ENCODE measurements at places on chromosomes 11 and 22.

- DNase-seq = no peak
These were observed 49.7 kb downstream of the ARRB1 start for GRCh38 chr11:75301601-75302345.

DNA sequence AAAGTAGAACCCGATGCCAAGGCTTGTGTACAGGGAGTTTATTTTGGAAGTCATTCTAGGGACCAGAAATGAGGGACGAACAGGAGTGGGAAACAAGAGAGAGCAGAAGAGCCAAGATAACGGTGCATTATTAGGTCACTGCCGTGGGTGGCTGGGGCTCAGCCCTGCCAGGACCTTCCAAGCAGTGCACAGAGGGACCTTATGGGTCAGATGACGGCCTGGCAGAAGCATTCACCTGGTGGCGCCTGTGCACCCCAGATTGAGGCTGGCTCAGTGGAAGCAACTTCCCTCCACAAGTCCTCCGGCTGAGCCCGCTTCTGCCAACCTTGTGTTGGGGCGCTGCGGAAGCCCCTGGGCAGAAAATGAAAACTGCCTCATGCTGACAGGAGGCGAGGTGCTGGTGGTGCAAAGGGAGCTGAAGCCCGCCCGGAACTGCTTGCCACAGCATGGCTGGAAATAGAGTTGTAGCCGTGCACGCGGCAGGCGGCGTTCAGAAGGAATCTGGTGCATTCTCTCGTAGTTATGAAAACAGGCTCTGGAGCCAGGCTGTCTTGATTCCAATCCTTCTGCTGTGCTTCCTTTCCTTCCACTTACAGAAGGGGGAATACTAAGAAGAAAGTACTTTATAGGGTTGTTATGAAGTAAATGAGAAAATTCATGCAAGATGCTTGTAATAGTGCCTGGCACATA, 22.2 kb upstream of the TP53I11 start:
- no peak for DNase-seq

- DNase-seq = no peak
These were observed 27.7 kb downstream of the ARFGAP2 start for GRCh38 chr11:47148903-47149531.

DNA sequence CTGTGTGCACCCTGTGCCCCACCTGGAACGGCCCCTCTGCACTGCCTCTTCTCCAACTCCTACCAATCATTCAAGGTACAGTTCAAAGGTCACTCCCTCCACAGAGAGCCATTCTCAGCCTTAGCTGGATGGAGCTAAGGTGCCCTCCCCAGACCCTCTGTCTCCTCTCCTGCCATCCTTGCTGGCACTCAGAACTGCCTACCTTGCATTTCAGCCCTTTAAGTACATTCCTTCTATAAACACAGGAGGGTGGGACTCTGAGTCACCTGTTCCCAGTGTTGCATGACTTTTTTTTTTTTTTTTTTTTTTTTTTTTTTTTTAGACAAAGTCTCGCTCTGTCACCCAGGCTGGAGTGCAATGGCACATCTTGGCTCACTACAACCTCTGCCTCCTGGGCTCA, 8.6 kb downstream of the TTLL1 start:
- DNase-seq = no peak

GRCh38 chr11:8810540-8811301, 100.3 kb upstream of the AKIP1 start:
- DNase-seq = no peak

DNA sequence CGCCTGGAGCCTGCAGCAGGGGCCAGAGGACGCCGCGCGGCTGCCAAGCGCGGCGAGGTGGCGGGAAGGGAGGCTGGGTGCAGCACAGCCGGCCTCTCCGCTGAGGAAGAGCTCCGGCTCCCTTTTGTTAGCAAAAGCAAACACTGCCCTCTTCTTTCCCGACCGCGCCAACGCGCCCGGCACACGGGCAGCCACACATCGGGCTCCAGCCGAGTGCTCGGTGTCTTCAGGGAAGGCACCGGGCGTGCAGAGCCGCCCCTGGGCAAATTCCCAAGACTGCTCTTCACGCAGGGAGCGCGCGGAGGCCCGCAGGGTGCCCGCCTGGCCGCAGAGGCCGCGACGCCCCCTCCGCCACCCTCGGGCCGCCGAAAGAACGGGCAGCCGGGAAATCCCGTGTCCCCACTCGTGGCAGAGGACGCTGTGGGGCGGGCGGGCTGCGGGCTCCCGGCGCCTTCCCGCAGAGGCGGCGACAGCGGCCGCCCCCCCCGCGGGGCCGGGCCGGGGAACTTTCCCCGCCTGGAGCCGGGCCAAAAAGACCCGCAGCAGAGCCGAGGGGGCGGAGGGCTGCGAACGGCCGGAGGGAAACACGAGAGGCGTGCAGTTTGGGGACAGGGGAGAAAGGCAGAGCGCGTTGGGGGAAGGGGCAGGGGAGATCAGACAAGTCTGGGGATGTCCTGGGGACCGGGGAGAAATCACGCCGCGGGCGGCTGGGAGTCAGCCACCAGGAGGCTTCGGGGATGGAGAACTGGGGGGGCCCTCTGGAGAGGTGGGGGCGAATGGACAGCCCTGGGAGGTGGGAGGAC, 931 bp downstream of the CADM1 start:
- DNase-seq = no peak

- peak; percentile 20 for DNase-seq
These were observed 1.2 kb downstream of the CAPRIN1 start for GRCh38 chr11:34052608-34053160.

- no peak for DNase-seq
These were observed 15.1 kb upstream of the RGL4 start for GRCh38 chr22:23675502-23676415.

DNA sequence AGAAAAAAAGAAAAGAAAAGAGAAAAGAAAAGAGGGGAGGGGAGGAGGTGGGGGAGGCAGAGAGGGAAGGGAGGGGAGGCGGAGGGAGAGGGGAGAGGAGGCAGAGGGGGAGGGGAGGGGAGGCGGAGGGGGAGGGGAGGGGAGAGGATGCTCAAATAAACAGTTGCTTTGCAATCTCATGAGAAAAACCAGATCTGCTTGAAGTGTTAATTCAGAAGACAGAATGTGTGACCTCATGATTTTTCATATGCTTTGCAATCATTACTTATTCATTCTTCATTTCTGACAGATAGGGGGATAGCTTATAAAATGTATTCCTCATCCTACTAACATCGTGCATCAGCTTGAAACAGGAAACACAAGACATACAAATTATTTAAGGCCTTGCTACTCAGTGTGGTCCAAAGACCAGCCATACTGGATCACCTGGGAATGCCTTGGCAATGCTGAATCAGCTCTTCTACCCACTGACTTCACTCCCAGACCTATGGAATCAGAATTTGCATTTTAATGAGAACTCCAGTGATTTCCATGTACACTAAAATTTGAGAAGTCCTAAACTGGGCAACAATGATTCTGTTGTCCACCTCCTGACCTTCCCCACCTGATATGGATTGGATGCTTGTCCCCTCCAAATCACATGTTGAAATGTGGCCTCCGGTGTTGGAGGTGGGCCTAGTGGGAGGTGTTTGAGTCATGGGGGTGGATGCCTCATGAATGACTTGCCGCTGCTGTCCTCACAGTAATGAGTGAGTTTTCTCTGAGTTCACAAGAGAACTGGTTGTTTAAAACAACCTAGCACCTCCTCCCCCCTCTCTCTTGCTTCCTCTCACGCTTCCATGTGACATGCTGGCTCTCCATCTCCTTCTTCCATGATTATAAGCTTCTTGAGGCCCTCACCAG, 69.2 kb downstream of the CCDC34 start:
- no peak for DNase-seq

DNA sequence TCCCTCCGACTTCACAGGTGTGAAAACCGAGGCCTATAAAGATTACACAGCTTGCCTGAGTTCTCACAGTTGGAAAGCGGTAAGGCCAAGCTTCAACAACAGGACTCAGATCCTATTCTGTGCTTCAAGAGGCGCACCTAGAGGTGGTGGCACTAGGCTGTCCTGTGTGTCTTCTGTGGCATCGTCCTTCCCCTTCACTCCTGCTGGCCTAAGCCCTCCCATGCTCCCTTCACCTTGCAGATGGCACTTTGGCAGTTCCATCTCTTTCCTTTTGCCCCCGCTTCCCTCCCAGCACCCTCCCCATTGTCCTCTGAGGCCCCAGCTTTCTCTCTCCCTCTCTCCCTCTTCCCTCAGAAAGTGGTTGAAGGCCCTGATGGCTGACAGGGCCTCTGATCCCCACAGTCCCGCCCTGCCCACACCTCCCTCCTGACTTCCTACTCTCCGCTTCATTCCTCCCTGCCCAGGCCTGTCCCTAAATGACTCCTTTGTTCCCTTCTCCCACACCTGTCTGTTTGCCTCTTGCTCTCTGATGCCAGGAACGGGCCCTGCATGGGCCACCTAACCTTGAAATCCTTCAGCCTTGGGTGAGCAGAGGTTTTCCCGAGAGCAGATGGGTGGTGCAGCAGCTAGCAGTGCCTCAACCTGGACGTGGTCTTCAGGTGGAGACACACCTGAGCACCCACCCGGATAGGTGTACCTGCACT, 5.8 kb downstream of the TRIM29 start:
- DNase-seq = no peak

DNA sequence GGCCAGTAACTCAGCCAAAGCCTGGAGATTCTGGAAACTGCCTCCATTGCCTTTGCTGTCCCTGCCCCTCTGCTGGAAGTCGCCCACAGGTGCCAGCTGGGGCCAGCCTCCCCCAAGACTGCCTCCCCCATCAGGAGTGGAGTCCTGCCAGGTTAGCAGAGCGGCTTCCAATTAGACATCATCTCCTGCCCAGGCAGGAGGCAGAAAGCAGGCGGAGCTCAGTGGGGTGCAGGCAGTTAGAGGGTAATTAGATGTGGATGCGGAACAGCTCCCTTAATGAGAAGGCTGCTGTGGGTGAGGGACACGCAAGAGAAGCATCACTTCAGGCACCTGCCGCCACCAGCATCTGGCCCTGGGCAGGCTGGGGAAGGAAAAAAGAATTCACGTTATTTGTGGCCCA, 90.9 kb upstream of the TP53I11 start:
- no peak for DNase-seq

- peak; percentile 36 for DNase-seq
These were observed 31.8 kb downstream of the FAM118A start for GRCh38 chr22:45341498-45341897.

DNA sequence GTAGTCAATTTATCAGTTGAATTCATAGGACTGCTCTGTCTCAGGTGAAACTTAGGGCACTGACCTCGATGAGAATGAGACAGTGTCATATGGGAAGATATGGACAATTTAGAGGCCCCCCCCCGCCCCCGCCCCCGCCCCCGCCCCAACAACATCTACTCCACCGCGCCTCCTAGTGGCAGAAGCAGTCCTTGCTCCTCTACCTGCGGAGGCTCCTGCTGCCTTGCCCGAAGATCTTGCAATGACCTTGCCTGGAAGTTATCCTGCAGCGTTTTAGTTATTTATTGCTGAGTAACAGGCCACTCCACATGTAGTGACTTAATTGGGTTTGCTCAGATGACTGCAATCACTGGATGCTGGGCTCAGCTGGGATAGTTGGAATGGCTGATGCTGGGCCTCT, 15.2 kb downstream of the SERPINH1 start:
- peak; percentile 33 for DNase-seq

DNA sequence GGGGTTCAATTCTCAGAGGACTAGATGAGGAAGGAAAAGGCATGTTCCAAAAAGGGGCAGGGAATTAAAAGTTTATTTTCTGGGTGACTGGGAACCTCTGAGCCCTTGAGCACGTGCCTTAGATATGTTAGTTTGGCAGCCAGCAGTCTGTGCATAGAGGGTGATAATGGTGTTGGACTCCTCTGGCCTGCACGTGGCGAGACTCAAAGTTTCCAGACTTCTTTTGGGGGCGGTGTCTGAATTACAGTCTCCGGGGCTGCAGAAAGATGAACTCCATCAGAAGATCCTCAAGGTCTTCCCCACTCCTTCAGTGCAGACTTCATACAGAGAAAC, 861 bp upstream of the ZNRF3 start:
- DNase-seq = peak; percentile 18

DNA sequence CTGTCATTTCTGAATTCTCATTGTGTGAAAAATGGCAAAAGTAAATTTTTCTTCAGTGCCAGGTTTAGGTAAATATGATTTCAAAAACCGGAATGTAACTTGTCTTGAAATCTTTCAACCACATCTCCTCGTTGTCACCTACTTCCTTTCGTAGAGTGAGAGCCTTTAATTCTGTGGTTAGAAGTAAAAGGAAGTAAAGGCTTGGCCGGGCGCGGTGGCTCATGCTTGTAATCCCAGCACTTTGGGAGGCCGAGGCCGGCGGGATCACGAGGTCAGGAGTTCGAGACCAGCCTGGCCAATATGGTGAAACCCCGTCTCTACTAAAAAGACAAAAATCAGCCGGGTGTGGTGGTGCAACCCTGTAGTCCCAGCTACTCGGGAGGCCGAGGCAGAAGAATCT, 29.8 kb downstream of the SGSM3 start:
- DNase-seq = no peak

GRCh38 chr11:128738942-128739341, 45.1 kb downstream of the FLI1 start:
- no peak for DNase-seq

- DNase-seq = no peak
These were observed 75.0 kb upstream of the CCND1 start for GRCh38 chr11:69566001-69566400.

Measured in activated T-cell treated with anti-CD3 and anti-CD28 coated beads for 24 hours (primary cell).